ENCODE measurements at places on chromosomes 4 and X.

- no peak for DNase-seq
These were observed 26.3 kb upstream of the PDS5A start for GRCh38 chr4:40003986-40004385.

DNA sequence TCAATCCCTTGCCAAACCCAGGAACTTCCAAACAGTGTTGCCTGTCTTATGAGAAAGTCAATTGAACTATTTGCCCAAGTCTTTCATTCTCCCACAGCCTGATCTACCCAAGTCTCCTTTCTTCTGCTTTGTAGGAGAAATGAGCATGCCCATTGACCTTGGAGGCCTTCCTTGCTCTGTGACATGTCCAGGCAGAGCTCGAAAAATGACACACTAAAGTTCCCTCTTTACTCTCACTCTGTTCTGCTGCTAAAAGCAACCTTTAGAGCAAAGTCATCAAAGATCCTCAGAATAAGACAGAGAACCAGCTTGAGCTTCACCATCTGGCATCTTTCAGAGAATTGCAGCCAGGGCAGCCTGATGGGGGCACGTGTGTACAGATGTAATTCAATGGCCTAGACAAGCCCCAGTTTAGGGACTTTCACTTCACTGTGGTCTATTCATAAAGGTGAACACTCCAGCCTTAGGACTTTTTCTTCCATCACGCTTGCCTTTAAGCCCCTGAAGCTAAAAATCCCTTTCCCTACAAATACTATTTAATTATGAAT lies 136.4 kb downstream of the AMELX start:
- DNase-seq = no peak

- DNase-seq = no peak
These were observed 2.2 kb downstream of the AR start for GRCh38 chrX:67545893-67546495.

GRCh38 chr4:138910914-138911336 lies 104.7 kb upstream of the NOCT start:
- no peak for DNase-seq

DNA sequence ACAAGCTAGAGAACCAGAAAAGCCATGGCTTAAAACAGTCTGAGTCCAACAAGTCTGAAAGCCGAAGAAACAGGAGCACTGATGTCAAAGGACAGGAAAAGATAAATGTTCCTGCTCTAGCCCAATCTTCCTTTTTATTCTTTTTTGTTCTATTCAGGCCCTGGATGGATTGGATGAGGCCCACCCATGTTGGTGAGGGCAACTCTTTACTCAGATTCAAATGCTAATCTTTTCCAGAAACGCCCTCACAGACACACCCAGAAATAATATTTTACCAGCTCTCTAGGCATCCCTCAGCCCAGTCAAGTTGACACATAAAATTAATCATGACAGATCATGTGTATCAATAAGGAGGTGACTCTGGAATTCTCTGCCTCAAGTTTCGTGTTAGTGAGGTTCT lies 1002.7 kb downstream of the STPG2 start:
- DNase-seq = no peak

GRCh38 chr4:56995525-56995924 lies 16.8 kb downstream of the POLR2B start:
- DNase-seq = no peak

- DNase-seq = no peak
These were observed 88.5 kb downstream of the FAM193A start for GRCh38 chr4:2624782-2625530.

DNA sequence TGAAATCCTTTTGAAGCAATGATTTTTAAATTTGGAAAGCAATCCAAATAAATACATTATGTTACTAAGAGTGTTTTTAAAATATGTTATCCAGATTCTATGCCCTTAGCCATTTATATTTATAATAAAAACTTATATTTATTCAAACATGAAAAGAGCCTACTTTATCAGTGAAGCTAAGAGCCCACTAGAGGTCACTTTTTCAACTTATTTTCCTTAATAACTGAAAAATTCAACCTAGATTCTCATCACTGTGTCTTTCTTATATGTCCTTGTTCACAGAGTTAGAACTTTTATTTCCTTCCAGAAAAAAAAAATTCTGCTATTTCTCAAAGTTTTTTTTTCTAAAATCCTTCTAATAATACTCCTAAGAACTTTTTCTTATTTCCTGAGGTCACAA lies 23.9 kb downstream of the PRDM8 start:
- no peak for DNase-seq

- no peak for DNase-seq
These were observed 20.4 kb upstream of the WAS start for GRCh38 chrX:48663241-48663640.

GRCh38 chrX:70007946-70008345 lies 41.8 kb downstream of the AWAT2 start:
- DNase-seq = no peak

- no peak for DNase-seq
These were observed 378.0 kb upstream of the DMD start for GRCh38 chrX:33589316-33589715.

GRCh38 chrX:13091111-13091765 lies 46.8 kb upstream of the FAM9C start:
- DNase-seq = no peak

DNA sequence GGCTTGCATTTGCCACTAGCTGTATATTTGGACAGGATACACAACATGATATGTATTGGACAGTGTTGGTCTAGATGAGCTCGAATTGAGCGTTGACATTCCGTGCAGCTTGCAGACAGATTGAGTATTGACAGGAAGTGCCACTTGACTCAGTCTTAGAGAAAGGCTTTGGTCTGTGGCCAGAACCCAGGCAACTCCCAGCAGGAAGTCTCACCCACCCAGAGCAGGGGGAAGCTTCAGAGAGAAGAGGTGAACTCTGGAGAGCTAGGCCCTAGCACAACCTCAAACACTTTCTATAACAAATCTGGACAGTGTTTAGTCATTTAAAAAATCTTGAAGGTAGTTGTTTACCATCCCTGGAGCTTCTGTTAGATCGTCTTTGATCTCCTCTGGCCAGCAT lies 280.5 kb downstream of the FBXW7 start:
- no peak for DNase-seq

GRCh38 chr4:164989471-164989870 lies 12.0 kb upstream of the TRIM61 start:
- no peak for DNase-seq

GRCh38 chr4:108881190-108881589 lies 118.3 kb upstream of the ETNPPL start:
- no peak for DNase-seq

- DNase-seq = no peak
These were observed 74.4 kb upstream of the PRKX start for GRCh38 chrX:3787856-3788255.

GRCh38 chr4:81694176-81694913 lies 222.6 kb upstream of the RASGEF1B start:
- DNase-seq = no peak

DNA sequence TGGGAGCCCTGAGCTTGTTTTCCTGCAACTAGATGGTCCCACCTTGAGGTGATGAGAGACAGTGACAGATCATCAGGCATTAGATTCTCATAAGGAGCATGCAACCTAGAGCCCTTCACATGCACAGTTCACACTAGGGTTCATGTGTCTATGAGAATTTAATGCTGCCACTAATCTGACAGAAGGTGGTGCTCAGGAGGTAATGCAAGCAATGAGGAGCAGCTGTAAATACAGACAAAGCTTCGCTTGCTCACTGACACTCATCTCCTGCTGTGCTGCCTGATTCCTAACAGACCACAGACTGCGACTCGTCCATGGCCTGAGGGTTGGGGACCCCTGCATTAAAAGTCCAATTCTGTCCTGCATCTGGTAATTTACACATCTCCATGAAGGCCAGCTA lies 141.6 kb downstream of the KCNIP4 start:
- DNase-seq = no peak

- DNase-seq = no peak
These were observed 265.4 kb upstream of the TET2 start for GRCh38 chr4:104881136-104881886.

GRCh38 chr4:146275370-146275769 lies 61.0 kb downstream of the REELD1 start:
- no peak for DNase-seq

DNA sequence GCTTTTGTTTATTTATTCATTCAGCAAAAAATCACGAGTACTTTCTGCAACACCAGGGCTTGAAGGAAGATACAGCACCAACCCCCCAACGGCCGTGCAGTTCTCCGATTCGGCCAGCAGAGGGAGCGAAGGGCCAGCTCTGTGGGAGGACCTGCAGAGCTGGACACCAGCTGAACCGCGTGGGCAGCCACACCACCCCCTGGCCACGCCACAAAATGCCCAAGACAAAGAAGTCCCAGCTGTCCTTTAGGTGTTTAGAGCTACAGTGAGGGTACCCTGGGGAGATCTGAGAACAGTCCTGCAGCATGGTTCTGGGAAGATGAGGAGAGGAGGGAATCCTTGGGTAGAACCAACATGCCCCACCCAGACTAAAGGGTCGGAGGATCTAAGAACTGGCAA lies 83.1 kb downstream of the RELL1 start:
- peak; percentile 73 for DNase-seq

- no peak for DNase-seq
These were observed 324.5 kb downstream of the HNRNPD start for GRCh38 chr4:82049294-82049693.

DNA sequence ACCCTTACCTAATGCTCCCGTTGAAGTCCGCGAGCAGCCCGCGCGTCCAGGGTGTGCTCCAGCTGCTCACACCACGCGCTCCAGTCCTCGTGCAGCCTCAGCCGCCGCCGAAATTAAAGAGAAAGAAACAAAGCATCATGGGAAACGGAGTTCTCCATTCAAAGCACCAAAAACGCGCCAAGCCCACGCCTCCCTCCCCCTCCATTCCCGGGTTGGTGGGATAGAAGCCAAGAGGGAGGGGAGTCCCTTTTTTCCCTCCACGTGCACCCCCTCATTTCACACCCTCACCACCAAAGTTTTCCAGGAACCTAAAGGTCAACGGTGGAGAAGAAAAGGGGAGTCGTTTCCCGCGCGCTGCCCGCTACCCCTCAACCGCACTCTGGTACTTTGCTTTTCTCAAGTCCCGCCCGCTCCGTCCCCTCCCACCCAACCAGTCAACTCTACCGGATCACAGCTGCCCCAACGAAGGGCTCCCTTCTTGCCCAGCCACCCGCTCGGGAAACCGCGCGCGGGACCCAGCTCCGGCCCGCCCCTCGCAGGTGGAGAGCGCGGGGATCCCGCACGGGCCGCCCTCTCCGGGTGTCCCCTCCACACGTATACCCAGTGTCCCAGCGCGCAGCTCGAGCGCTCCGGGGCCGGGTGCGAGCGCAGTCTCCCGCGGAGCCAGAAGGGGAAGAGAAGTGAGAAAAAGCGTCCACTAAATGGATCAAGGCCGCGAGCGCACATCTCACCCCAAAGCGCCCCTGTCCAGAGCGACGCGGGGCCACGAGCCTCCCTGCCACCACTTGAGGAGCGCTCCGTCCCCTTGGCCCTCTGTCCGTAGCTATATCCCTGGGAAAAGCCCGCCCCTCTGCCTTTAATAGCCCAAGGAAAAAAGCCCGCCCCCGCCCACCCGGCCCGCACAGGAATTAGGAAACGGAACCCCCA lies 65.1 kb upstream of the CCDC160 start:
- DNase-seq = no peak

DNA sequence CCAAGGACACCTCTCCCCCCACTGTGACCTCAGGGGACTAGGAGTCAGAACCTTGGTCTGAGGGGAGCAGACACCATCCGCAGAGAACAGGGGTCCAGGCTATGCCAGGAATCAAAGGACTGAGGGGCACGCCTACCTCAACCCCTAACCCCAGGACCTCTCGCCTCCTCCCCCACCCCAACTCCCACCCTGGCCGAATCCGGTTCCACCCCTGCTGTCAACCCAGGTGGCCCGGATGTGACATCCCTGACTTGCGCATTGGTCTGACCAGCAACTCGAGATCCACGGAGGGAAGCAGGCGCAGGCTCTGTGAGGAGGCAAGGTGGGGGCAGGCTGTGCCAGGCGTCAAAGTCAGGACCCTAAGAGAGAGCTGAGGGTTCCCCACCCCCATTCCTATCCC lies 468 bp upstream of the MAGEA4 start:
- DNase-seq = no peak

- no peak for DNase-seq
These were observed 21.0 kb downstream of the ATXN3L start for GRCh38 chrX:13298836-13299235.

DNA sequence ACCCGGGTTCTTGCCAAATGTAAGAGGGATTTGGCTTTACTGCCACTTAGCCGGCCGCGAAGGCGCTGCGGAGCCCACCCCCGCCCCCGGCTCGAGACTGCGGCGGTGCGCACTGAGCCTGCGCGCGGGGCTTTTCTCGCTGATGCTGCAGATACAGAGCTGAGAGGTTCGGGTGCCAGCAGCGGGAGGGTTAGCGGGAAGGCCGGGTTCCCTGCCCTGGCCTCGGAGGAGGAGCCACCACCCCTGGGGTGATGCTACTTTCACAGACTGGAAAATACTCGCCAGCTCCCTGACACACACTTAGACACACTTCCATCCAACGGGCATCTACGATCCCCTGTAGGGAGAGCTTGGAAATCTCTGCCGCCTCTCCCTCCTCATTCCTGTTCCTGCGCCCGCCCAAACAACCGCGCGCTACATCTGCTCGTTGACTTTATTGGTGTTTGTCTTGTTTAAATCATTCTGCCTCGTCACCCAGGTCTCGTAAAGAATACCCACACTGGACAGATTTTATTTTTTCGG lies 2.1 kb upstream of the PCDH7 start:
- DNase-seq = no peak

GRCh38 chrX:75522565-75523431 lies at the start of gene ZDHHC15:
Gene ZDHHC15, minus strand, starts transcription at chrX:75523037. Its CDS starts 13 bp downstream, at chrX:75523024.
- DNase-seq = peak; percentile 9

DNA sequence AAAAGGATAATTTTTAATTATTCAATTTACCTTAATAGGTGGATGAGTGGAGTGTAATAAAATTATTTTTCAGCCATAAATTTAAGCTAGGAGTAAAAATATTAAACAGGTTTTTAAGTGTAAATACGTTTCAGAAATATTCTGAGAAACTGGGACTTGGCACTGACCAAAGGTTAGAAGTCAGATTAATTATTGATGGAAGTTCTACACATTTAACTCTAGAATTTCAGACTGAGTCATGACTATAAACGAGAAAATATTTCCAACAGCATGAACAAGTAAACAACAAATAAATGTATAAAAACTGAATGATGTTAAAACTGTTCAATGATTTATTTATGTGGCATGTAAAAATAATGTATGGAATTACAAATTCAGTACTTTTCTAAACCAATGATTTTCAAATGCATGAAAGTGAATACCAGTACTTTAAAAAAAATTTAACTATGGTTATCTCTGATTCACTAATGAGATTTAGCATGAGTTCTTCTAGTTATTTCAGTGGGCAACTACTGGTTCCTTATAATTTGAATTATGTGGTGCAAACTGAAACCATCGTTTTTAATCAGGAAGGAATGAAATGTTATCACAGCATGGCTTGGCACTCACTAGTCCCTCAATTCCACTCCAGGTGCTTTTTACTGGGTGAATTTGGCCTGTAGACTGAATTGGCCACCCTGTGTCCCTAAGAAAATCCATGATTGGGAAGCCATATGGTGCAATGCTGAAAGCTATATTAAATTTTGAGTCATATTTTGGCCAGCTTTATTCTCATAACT lies 244.2 kb downstream of the FSTL5 start:
- no peak for DNase-seq

- DNase-seq = no peak
These were observed 223.0 kb downstream of the COX18 start for GRCh38 chr4:72846280-72847111.

- no peak for DNase-seq
These were observed 1038.3 kb downstream of the RAPGEF2 start for GRCh38 chr4:160141206-160141605.

GRCh38 chrX:48890934-48891401 lies 6.6 kb downstream of the TIMM17B start:
- no peak for DNase-seq

GRCh38 chr4:13541720-13542576 lies 2.4 kb downstream of the NKX3-2 start:
- DNase-seq = peak; percentile 27

GRCh38 chrX:12953420-12953819 lies 21.5 kb upstream of the TMSB4X start:
- DNase-seq = no peak

Measured in T-helper 17 cell (primary cell).